ENCODE measurements at places on chromosomes 2 and 18. TPM values are rescaled to one million over a fixed set of nuclear protein-coding genes. Genes with fewer than 3 reads are reported as not detected.

DNA sequence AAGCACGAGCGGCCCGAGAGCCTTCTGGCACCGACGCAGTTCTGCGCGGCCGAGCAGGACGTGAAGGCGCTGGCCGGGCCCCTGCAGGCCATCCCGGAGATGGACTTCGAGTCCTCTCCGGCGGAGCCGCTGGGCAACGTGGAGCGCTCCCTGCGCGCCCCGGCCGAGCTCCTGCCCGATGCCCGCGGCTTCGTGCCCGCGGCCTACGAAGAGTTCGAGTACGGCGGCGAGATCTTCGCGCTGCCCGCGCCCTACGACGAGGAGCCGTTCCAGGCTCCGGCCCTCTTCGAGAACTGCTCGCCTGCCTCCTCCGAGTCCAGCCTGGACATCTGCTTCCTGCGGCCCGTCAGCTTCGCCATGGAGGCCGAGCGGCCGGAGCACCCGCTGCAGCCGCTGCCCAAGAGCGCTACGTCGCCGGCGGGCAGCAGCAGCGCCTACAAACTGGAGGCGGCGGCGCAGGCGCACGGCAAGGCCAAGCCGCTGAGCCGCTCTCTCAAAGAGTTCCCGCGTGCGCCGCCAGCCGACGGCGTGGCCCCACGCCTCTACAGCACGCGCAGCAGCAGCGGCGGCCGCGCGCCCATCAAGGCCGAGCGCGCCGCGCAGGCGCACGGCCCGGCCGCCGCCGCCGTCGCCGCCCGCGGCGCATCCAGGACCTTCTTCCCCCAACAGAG lies 70.4 kb downstream of the ARHGEF33 start:
- H3K27me3 ChIP-seq = no peaks in the 10 kb centered on the region
- H3K36me3 ChIP-seq = no peaks in the 10 kb centered on the region
- H3K4me3 ChIP-seq = no peak overlapping the region
- no peak overlapping the region for H3K27ac ChIP-seq
- peak; percentile 90 for DNase-seq
- no peaks in the 10 kb centered on the region for H3K4me1 ChIP-seq

DNA sequence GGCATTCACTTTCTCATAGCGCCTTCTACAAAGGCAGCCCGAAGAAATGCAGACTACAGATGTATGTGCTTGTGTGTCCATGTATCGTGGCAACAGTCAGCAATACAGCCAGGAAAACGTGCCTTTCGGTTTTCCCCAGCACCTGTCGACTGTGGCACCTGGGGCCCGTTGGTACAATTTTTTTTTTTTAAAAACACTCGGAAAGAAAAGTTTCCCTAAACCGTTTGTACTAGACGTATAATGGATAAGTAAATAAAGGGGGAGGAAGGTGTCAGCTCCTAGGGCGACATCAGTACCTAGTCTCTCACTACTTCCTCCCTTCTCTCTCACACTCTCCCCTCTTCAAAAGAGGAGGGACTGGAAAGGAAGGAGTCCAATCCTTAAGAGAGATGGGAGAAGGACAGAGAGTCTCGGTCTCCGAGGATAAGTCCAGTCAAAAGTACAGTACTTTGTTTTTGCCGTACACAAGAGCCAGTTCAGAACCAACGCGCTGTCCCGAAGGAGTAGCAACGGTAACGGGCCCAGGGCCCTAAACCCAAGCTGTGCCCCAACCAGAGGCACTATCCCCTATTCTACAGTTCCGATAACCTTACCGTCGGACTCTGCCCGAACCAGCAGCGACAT lies 759 bp downstream of the PPP4R3B start:
- H3K4me3 ChIP-seq = peak overlapping the region; percentile 69
- H3K4me1 ChIP-seq = no peaks in the 10 kb centered on the region
- H3K27ac ChIP-seq = peak overlapping the region; percentile 38
- H3K36me3 ChIP-seq = no peaks in the 10 kb centered on the region
- no peaks in the 10 kb centered on the region for H3K27me3 ChIP-seq

The ZSWIM2 gene
- total RNA-seq = not detected

The SERPINB10 gene
- not detected for total RNA-seq

- no peak overlapping the region for H3K4me3 ChIP-seq
- H3K36me3 ChIP-seq = no peaks in the 10 kb centered on the region
- H3K4me1 ChIP-seq = no peaks in the 10 kb centered on the region
- H3K27me3 ChIP-seq = peaks cover 2% of the 10 kb centered on the region
- H3K27ac ChIP-seq = no peak overlapping the region
Observed at GRCh38 chr2:98369710-98370239, 23.5 kb downstream of the CNGA3 start.

The CFAP65 gene
- total RNA-seq = not detected

DNA sequence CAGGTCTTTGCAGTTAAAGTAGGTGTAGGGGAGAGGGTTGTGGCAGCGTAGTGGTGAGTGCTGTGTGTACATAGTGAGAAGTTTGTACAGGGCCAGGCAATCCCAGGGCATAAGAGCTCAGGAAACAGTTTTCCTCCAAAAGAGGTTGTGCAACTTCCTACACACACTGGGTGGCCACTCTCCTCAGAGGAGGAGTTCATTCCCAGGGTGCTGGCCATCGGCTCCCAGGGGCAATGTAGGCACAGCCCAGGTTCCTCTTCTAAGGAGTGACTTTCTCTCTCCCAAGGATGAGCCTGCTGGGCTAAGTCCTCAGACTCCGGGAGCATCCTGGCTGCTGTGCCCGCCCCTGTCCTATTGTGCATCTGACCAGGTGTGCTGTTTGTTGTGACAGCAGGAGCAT lies 3.0 kb downstream of the ACOXL start:
- DNase-seq = no peak
- H3K36me3 ChIP-seq = no peaks in the 10 kb centered on the region
- H3K4me1 ChIP-seq = no peaks in the 10 kb centered on the region
- H3K27me3 ChIP-seq = no peaks in the 10 kb centered on the region

GRCh38 chr2:222751821-222752719 lies 80.6 kb downstream of the MOGAT1 start:
- H3K36me3 ChIP-seq = no peaks in the 10 kb centered on the region
- H3K4me3 ChIP-seq = no peak overlapping the region
- DNase-seq = no peak
- H3K4me1 ChIP-seq = peaks cover 7% of the 10 kb centered on the region
- H3K27ac ChIP-seq = peak overlapping the region; percentile 61

The CD28 gene
- 11.0 TPM for total RNA-seq

The TBC1D8 gene
- total RNA-seq = 24.9 TPM

DNA sequence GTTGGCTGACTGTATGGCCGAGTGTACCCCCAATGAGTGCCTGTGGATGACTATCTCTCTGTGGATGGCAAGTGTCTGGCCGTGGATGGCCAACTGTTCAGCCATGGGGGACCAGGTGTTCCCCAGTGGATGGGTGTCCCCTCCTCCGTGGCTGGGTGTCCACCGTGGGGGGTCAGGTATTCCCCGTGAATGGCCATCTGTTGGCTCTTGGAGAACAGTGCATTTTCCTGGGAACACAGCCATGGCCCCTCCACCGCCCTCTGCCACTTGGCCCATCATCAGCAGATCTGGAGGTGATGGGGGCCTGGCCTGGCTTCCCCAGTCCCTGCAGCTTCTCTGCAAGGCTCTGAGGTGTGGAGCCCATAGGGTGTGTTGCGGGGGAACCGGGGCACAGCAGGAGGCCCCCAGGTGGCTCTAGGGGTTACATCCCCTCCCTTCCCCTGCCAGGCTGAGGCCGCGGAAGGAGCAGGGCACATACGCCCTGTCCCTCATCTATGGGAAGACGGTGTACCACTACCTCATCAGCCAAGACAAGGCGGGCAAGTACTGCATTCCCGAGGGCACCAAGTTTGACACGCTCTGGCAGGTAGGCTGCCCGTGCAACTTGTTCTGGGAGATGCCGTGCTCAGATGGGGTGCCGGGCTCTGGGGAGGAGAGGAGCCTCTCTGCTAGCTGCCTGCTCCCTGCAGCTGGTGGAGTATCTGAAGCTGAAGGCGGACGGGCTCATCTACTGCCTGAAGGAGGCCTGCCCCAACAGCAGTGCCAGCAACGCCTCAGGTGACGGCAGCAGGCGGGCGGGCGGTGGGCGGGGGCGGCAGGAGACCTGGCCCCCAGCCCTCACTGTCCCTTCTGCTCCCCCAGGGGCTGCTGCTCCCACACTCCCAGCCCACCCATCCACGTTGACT lies 19.3 kb downstream of the ZAP70 start:
- peak; percentile 51 for DNase-seq
- H3K36me3 ChIP-seq = no peaks in the 10 kb centered on the region
- H3K4me1 ChIP-seq = no peaks in the 10 kb centered on the region
- no peak overlapping the region for H3K27ac ChIP-seq
- no peak overlapping the region for H3K4me3 ChIP-seq
- no peaks in the 10 kb centered on the region for H3K27me3 ChIP-seq

GRCh38 chr2:225761396-225761795 lies 361.9 kb downstream of the NYAP2 start:
- H3K4me1 ChIP-seq = no peaks in the 10 kb centered on the region
- no peak overlapping the region for H3K27ac ChIP-seq
- H3K36me3 ChIP-seq = no peaks in the 10 kb centered on the region
- H3K4me3 ChIP-seq = no peak overlapping the region
- no peaks in the 10 kb centered on the region for H3K27me3 ChIP-seq

The CENPO gene
- 4.0 TPM for total RNA-seq

- no peaks in the 10 kb centered on the region for H3K27me3 ChIP-seq
- H3K4me3 ChIP-seq = no peak overlapping the region
- H3K27ac ChIP-seq = no peak overlapping the region
- H3K4me1 ChIP-seq = no peaks in the 10 kb centered on the region
- no peak for DNase-seq
- no peaks in the 10 kb centered on the region for H3K36me3 ChIP-seq
Observed at GRCh38 chr2:42220566-42220965, 51.4 kb downstream of the EML4 start.

The DNMT3A gene
- total RNA-seq = 48.2 TPM

DNA sequence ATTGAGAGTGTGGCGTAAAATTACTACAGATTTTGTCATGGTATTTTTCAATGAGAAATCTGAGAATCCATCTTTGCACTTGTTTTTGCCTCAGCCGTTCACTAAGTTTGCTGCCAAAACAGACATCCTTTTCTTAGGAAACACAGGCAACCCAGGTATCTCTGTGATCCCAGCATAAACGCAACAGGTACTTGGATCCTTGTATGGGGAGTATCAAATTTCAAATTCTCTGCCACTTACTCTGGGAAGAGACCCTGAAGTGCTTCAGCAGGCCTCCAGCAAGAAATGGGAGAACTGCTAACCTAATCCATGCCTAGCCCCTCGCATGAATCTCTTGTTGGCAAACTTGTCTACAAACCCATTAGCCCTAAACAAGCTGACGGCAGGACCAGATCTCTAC lies 83.1 kb downstream of the BCL11A start:
- no peaks in the 10 kb centered on the region for H3K27me3 ChIP-seq
- H3K27ac ChIP-seq = no peak overlapping the region
- H3K4me1 ChIP-seq = no peaks in the 10 kb centered on the region
- no peak overlapping the region for H3K4me3 ChIP-seq

DNA sequence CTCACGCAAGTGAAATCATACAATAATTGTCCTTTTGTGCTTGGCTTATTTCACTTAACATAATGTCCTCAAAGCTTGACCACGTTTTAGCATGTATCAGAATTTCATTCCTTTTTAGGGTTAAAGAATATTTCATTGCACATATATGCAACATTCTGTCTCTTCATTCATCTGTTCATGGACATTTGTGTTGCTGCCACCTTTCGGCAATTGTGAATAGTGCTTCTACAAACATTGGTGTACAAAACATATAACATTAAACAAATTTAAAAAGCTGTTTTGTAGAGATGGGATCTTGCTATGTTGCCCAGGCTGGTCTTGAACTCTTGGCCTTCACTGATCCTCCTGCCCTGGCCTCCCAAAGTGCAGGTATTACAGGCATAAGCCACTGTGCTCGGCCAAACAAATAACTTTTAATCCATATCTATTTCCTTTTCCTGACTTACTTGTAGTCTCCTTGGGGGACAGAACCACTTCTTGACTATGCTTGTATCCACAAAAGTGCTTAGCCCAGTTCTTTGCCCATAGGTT lies 209.3 kb downstream of the SLC4A3 start:
- H3K27ac ChIP-seq = no peak overlapping the region
- H3K4me3 ChIP-seq = no peak overlapping the region
- no peaks in the 10 kb centered on the region for H3K4me1 ChIP-seq
- no peaks in the 10 kb centered on the region for H3K36me3 ChIP-seq
- DNase-seq = no peak
- H3K27me3 ChIP-seq = no peaks in the 10 kb centered on the region

DNA sequence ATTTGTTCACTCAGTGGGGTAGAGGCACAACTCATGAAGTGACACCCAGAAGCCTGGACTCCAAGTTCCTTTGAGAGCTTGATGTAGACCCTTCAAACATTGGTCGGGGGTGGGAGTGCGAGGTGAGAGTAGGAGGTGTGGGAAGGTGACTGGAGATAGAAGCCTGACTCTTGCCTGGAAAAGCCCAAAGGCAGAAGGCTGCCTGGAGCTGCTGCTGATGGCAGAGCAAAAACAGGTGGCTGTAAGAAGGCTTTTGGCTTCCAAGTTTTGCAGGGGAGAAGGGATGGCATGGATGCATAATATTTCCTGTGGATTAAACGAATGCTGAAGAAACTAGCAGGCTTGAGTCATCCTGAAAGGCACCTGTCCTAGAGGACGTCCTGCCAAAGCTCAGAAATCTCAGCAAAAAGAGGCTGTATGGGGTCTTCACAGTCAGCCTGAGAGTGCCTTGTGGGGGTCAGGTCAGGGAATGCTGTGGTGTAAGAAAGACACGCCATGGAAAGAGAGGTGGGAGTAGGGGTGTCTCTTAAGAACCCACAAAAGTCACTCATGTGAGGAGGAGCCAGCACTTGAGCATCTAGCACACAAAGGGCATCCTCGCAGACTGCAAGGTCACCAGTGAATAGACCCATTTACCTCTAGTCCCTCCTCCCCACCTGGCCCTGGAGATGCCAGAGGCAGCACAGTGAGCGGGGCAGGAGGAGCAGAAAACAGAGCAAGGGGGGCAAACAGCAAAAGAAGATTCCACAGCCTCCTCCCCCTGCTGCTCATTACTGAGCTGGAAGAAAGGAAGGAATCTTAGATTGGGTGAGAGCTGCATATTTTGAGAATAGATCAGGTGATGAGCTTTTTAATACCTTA lies 37.5 kb downstream of the FASTKD2 start:
- H3K4me3 ChIP-seq = no peak overlapping the region
- no peak for DNase-seq
- H3K36me3 ChIP-seq = no peaks in the 10 kb centered on the region
- no peaks in the 10 kb centered on the region for H3K27me3 ChIP-seq
- H3K4me1 ChIP-seq = no peaks in the 10 kb centered on the region
- no peak overlapping the region for H3K27ac ChIP-seq

The SRD5A2 gene
- total RNA-seq = not detected

GRCh38 chr18:24995755-24996154 lies 356.2 kb downstream of the ZNF521 start:
- H3K4me3 ChIP-seq = no peak overlapping the region
- no peaks in the 10 kb centered on the region for H3K36me3 ChIP-seq
- no peak for DNase-seq
- H3K27me3 ChIP-seq = no peaks in the 10 kb centered on the region

All from aorta (tissue), 5 donors.